Fibroblast of lung (primary cell): ENCODE measurements at places on chromosomes 4 and X.
A peak's percentile ranks its signal among the peaks of the same experiment; 100 is the strongest.

DNA sequence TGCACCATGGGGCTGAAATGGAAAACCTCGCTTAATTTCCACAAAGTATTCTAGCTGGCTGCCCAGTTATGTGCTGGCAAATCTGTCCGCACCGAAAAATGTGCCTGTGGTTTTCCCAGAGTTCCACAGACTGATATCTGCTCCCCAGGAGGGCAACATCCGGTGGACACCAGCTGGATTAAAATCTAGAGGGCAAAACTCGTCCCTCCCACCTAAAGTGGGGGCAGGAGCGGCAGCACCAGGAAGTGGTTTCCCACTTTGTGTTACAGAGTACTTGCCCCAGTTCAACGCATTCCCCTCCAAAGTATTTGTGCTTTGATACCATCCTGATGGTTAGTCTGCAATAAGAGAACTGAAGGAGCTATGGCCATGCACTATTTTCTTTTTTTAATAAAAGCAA lies 187.6 kb downstream of the TSPAN5 start:
- DNase-seq, result peak; percentile 97

GRCh38 chrX:142149919-142150318 lies 55.2 kb downstream of the MAGEC2 start:
- DNase-seq, result no peak

DNA sequence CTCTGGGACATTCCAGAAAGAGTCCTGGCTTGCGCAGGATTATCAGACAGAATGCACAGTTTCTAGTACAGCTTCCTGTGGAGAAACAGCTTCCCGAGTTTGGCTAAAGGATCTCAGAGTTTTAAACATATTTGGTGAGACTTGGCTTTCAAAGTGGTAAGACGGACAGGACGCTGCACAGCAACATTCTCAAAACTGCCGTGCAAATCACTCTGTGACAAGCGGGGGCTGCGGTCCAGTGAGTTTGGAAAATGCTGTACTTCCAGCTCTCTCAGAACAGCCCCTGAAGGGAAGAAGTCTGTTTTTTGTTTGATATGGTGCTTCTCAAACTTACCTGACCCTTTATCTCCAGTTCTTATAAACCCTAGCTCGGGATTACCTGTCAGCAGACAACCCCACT lies 18.1 kb downstream of the LGI2 start:
- no peak for DNase-seq

DNA sequence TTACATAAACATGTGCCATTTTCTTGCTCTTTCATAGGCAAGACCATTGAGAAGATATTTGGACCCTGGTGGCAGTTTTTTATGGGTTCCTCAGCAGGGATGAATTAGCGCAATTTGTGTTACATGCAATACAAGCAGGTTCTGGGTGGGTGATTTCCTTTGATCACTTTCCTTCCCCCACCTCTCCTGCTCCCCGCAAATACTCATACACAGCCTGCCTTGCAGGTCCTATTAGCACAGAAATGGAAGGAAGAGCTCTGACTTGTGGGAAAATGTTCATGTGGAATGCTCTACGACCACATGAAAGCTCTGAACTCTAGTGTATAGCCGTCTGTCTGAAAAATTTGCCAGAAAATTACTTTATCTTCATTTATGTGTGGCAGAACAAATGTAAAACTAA lies 361.0 kb upstream of the FAT1 start:
- no peak for DNase-seq

DNA sequence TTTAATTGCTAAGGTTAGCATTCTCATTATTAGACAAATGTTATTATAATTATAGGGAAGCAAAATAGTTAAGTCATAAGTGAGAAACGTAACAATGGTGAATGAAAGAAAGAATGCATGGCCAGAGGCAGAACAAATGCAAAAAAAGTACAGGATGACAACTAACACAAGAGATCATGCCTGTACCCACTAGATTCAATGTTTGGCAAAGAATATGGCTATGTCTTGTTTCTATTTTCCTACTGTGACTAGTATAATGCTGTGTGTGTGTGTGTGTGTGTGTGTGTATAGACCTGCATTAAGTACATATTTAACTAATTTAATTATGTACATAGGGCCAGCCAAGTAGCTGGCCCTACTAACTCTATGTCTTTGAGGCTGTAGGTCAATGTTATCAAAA lies 12.9 kb upstream of the BMP2K start:
- no peak for DNase-seq

DNA sequence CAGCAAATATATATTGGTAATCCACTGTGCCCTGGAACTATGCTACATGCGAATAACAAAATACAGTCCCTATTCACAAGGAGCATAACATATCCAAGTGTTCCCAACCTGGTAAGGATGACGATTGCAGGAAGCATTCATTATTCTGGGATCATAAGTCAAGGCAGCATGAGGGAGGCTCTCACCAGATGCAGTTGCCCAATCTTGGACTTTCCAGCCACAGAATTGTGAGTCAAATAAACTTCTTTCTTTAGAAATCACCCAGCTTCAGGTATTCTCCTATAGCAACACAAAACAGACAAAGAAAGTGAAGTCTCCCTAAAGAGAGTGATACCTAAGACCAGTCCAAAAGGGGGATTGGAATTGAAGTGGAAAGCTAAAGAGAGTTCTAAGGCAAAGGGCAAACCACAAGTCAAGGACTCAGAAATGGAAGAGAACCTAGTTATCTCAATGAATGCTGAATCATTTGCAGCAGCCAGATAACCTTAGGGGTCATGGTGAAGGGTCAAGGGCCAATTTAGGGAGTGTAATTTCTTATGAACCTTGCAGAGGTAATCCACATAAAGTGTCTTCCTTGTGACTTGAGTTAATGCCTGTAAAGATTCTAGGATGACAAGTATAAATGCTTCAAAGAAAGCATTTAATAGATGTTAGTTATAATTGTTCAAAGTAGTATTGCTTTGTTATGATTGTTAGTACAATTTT lies 103.1 kb upstream of the PCDH7 start:
- DNase-seq, result peak; percentile 41

DNA sequence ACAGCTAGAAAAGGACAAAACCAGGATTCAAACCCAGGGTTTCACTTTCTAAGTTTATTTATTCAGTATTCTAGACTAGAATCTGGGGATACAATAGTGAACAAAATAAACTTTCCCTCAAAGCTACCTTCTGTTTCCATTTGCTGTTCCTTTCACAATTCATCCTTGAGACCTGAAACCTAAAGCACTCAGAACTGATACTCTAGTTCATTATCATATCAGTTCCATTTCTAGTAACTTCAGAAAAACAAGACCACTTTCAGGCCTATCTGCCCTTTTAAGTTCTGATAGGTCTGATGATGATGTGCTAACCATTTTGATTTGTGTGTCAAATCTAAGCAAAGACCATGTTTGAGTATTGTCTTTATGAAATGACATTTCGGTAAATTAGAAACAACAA lies 7.8 kb upstream of the XK start:
- DNase-seq, result no peak

DNA sequence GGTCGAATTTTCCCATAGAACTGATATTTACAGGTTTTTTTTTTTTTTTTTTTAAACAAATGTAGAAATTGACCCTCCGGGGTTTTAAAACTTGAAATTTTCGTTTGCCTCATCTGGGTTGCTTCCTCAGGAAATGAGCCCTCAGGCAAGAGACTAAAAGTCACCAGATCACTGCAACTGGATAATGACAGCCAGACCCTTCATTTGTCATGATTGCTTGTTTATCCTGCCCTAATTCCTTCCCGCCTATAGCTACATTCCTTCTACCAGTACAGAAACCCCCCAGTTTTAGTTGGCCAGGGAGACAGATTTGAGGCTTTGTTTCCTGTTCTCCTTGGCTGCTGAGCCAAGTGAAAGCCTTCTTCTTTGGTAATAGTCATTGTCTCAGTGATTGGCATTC lies 44.0 kb upstream of the IGFBP7 start:
- DNase-seq, result peak; percentile 61

- DNase-seq, result peak; percentile 42
Measured at GRCh38 chrX:46837558-46838485, 979 bp downstream of the RP2 start.

DNA sequence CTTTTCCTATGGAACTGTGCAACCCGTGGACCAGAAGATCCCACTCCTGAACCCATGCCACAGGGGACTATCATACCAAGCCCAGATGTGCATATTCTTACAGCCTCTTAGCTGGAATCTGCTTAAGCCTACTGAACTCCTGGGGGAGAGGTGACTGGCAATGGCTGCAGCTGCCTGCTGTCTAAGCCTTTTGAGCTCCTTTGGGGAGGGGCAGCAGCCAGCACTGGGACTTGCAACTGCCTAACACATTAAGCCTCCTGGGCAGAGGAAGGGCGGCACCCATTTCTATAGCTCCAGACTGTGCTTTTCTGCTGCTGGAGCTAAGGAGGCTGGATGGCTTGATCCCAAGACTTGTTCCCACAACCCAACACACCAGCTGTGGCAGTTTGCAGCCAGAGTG lies 117.9 kb upstream of the VEGFC start:
- DNase-seq, result no peak

GRCh38 chr4:80252427-80252826 lies 14.0 kb upstream of the FGF5 start:
- DNase-seq, result no peak

GRCh38 chr4:128686032-128686465 lies 123.5 kb upstream of the JADE1 start:
- DNase-seq, result peak; percentile 27

- no peak for DNase-seq
Measured at GRCh38 chr4:8852118-8852704, 19.4 kb downstream of the HMX1 start.

DNA sequence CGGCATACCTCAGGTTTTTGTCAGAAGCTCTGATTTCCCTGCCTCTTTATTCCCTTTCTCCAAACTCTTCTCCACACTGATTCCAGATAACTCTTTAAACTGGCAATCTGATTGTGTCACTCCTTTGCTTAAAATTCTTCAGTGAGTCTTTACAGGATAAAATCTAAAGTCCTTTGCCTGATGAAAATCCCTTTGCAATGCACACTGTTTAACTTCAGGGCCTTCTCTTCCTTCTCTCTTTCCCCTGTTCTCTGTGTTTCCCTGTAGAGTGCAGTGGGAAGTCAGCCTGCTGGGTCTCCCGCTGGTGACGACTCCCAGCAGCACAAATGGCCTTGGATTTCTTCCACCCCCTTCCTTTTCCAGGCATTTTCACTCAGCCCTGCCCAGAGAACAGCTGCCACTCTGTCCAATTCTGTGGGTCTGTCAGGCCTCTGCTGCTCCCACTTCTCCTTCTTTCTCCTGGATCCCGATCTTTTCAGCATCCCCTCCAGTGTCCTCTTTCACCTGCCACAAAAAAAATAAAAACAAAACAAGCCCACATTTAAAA lies 189.9 kb upstream of the NWD2 start:
- no peak for DNase-seq

DNA sequence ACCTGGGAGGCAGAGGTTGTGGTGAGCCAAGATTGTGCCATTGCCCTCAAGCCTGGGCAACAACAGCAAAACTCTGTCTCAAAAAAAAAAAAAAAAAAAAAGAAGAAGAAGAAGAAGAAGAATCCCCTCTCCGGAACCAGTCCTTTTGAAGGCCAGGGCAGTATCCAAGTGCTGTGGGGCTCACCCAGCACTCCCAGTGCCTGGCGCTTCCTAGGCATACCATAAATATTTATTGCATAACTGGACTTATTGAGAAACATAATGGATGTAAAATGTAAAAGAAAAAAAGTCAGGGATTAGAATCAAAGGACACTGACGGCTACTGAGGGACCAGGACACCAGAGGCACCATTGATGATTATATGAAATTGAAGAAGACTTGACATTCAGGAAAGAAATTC lies 162.1 kb upstream of the KIT start:
- DNase-seq, result no peak

DNA sequence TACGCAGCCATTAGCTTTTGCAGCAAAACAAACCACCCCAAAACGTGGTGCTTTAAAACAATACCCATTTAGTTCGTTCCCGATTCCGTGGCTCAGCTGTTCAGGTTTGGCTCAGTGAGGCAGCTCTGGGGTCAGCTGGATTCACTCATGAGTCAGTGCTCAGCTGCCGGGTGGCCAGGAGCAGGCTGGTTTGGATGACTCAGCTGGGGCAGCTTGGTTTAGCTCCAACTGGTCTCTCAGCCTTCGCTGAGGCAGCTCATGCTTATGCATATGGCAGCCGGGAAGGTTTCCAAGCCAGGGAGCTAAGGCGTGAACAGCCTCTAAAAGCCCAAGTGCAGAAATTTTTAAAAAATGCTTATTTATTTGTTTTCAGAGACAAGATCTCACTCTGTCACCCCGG lies 13.3 kb upstream of the CD99 start:
- peak; percentile 99 for DNase-seq

DNA sequence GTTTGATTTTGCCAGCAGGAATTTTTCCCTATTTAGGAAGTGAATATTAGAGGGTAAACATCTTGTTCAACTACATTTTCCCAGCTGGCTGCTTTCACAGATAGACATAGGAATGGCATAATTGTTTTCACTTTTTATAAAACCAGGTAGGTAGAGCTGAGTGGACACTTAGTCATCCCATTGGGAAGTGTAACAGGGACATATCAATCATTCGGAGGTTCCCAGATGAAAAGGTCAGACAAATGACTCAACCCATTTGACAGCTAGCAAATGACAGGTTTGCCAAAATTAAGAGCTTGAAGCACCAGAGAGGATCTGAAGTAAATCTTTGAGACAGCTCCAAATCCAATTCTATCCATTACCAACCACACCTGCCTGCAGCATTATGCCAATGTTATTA lies 205.3 kb downstream of the SLC39A8 start:
- no peak for DNase-seq

- no peak for DNase-seq
Measured at GRCh38 chrX:109954955-109955354, 48.0 kb upstream of the TMEM164 start.

DNA sequence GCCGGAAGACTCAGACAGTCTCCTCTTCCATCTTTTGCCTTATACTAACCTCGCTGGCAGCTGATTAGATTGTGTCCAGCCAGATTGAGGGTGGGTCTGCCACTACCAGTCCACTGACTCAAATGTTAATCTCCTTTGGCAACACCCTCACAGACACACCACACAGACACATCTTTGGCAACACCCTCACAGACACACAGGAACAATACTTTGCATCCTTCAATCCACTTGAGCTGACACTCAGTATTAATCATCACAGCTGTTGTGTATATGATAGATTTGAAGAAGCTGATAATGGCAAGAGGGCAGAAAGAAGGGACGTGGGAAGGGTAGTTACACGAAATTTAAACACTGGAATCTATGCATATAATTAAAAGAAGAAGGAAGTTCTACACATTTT lies 139.5 kb downstream of the ANKRD50 start:
- no peak for DNase-seq

GRCh38 chrX:68429216-68429615 lies 4.1 kb downstream of the OPHN1 start:
- peak; percentile 64 for DNase-seq

DNA sequence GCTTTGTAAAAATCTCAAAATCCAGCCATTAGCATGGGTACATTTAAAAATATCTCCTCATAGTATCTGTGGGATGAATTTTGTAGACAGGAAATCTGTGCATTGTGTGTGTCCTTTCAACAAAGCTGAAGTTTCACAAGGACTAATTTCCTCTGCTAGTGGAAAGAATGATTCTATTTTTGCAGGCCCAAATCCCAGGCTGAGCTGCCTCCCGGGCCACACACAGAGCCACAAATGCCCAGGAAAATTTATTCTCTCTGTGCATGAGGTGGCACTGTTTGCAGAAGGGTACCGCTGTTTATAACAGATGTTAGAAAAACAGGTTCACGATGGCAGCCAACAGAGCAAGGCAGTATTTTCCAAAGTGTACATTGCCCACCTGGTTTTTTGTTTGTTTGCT lies 11.0 kb upstream of the VCX3B start:
- no peak for DNase-seq
